ENCODE measurements at places on chromosomes 4 and X. TPM values are rescaled to one million over a fixed set of nuclear protein-coding genes. Genes with fewer than 3 reads are reported as not detected.

PNCK gene
- 0.19 TPM for total RNA-seq

MAGEA1 gene
- not detected for total RNA-seq

CCDC160 gene
- 0.58 TPM for total RNA-seq

HSPA4L gene
- total RNA-seq = 11.3 TPM

MTMR8 gene
- not detected for total RNA-seq

GRCh38 chrX:120512627-120513026 is 43.5 kb upstream of the LAMP2 start:
- no peak for DNase-seq

DNA sequence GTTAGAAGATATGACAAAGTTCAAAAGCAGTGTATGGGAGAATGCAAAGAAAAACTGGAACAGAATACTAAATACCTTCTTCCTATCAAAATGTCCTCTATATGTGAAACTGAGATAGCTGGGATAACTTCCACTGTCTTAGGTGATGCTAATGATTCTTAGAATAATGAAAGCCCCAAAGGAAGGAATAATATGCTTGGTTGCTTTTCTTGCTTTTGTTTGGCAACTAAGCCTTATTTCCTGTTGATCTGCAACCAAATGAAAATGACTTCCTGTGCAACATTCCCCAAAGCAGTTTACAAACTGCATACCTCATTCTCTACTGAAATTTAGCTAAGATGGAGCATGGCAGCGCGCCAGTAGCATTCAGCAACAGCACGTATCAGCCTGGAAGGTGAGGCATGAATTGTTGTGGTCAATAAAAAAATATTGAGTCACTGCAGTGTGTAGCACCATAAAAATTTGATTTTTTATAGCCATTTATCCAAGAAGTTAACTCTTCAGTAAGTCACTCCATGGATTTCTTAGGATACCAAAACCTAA is 18.7 kb downstream of the NDNF start:
- peak; percentile 50 for DNase-seq

RHOXF2 gene
- not detected for total RNA-seq

EFHC2 gene
- 0.17 TPM for total RNA-seq

DNA sequence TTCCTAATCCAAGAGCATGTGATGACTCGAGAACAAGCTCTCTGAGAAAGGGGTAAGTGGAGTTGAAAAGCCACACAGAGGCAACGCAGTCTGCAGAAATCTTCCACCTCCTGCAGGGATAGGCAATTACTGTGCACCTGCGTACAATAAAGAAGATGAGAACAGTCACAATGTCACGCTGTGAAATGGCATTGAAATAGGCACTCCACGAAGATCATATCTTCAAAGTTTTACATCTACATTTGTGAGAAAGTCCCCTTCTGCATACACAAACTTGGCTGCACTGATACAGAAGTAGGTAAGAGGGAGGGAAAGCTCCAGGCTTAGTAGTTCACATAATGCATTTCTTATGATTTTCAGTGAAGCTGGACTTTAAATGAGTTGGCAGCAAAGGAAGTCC is 27.1 kb downstream of the DDX60L start:
- DNase-seq = no peak

DNA sequence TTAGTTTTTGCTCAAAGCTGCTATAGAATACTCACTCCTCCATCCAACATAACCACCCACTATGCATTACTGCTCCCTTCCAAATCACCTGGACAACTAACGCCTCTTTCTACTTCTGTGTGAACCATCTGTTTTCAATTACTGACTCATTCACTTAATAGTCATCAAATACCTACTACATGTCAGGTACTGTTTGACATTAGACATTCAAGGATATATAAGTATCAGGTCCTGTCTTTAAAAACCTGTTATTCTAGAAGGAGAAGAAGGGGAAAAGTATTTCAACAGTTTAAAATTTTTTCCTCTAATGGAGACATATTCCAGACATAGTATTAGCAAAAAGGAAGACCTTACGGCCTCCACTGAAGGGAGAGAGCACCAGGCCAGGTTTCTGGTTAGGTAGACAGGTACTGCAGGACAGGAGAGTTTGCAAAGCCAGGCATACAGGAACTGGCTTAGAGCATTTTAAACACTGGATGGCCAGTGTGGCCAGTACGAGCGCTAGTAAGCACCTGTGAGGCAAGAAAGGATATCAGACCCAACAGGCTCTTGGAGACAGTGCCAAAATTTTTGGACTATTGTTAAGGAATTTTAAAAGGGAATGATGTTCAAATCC is 39.0 kb downstream of the SH3RF1 start:
- DNase-seq = no peak

- DNase-seq = no peak
These were observed 32.5 kb upstream of the AADAT start for GRCh38 chr4:170122252-170122651.

DNA sequence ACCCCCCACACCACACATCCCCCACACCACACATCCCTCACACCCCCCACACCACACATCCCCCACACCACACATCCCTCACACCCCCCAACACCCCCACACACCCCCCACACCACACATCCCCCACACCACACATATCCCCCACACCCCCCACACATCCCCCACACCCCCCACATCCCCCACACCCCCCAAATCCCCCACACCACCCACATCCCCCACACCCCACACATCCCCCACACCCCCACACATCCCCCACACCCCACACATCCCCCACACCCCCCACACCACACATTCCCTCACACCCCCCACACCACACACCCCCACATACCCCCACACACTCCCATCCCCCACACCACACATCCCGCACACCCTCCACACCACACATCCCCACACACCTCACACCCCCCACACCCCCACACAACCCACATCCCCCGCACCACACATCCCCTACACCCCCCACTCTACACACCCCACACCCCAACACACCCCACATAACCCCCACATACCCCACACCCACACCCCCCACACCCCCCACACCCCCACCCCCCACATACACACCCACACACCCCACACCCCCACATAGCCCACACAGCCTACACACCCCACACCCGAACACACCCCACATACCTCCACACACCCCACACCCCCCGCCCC is 172.9 kb downstream of the DCLK2 start:
- DNase-seq = no peak

GAGE12F gene
- not detected for total RNA-seq

DNA sequence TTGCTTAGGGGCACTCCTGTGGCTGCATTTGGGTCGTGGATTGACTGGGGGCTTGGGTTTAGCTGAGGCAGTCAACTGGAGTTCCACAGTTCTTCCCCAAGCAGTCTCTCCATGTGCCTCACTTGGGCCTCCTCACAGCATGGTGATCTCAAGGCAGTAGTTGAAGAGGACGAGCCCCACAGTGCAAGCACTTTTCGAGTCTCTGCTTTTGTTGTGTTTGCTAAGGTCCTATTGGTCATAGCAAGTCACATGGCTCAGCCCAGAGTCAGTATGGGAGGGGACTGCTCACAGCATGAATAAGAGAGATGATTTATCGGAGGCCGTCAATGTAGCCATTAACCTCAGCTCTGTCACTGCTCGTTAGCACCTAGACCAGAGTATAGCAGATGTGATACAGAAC is 29.7 kb downstream of the BMX start:
- DNase-seq = peak; percentile 3

DNA sequence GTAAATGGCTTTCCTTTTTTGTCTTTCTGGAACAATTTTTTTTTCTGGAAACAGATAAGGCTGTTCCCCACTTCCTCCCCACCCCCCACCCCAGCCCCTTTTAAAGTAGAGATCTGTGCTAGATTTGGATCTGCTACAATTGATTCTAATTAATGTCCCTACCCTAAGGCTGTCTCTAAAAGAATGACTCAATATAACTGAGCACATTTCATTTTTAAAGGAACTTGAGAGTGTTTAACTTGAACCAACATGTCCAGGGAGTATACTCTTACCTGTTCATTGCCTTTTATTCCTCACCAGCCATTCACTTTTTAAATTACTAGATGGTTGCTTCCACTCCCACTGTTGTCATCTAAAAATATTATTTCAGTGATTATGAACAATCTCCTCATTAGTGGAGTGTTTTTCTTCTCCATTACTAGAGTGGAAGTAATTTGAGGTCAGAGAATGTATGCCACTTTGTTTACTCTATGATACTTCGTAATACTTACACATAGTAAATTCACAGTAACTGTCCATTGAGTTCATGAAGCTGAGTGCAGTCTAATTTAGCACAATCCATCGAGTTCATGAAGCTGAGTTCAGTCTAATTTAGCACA is 14.1 kb upstream of the CNOT6L start:
- DNase-seq = no peak

DNA sequence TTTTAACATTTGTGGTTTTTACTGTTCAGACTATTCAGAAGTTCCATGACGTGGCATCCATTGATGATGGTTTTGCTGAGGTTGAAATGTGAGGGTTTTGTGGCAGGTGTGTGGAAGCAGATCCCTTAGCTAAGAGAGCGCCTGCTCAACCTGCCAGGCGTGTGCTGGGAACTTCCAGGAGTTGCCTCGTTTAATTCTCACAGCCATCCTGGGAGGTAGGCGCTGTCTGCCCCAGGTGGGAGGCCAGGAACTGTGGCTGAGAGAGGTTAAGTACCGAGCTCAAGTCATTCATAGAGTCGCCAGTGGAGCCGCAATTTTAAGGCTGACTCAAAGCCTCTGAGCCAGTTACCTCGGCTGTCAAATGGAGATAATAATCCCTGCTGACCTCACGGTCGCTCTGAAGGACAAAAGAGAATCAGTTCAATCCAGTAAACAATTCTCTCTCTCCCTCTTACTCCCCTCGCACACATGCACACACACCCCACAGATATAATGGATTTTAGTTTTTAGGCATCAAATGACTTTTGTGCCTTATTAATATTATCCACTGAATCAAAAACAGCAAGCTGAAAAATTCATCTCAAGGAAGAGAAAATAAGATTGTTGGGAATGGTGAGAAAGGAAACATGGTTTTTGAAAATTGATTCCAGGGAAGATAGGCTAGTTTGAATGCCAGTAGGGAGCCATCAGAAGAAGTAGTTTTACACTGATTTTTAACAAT is 171.3 kb downstream of the PTTG2 start:
- peak; percentile 43 for DNase-seq

- peak; percentile 86 for DNase-seq
These were observed 11.3 kb upstream of the BTC start for GRCh38 chr4:74805601-74806000.

- no peak for DNase-seq
These were observed 114.4 kb downstream of the MSN start for GRCh38 chrX:65781845-65782244.

CT55 gene
- total RNA-seq = not detected

GPC4 gene
- total RNA-seq = 0.11 TPM

DNA sequence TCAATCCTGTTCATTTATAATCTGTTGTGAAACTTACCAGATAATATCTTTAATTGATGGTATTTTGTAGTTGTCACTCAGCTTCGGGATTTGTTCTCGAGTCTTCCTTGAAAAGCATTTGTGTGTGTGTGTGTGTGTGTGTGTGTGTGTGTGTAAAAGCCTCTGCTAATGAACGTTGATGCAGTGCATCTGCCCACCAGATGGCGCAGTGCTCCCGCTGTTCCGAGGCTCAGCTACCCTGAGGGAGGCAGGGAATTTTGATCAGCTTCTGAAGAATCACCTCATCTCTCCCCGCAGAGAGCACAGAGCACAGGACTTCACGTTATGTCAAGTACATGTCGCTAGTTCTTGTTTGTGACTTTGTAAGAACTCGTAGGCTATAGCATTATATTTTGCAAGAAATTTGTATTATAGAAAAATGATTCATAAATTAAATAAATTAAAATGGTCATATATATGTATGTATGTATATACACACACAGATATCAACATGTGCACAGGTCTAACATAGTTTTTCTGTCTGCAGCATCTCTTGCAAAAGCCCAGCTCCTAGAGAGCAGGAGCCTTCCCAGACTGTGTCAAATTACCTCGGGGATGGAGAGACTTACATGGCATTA is 316.7 kb upstream of the IGFBP7 start:
- DNase-seq = peak; percentile 26

GRCh38 chr4:79164907-79165610 is 160.8 kb downstream of the NAA11 start:
- DNase-seq = no peak

DNA sequence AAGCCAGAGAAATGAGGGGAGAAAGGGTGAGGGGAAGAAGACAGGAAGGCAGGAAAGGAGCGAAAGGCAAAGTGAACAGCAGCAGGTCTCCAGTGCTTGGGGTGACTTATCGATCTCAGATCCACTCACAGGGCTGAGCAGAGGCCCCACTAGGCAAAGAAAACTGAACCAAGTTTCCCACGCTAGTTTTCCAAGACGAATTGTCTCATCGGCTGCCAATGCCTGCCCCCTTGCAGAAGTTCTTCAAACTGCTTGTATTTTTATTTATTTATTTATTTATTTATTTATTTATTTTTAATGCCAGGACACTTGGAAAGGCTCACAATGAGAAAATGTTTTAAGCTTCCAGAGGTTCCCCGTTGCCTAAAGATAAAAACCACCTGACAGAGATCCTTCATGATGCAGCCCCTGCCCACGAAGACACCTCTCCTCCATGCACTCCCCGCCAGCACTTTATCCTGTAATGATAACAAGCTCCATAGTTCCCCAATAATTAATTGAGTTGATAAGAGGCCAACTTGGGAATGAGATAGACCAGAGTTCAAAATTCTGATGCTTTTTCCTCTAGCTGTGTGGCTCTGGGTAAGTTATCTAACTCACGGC is 43.2 kb downstream of the QDPR start:
- DNase-seq = peak; percentile 25

BEND2 gene
- not detected for total RNA-seq

- DNase-seq = peak; percentile 89
These were observed 605 bp downstream of the ANXA5 start for GRCh38 chr4:121696170-121696580.

GRCh38 chr4:189098932-189099696 is 841.6 kb upstream of the FRG1 start:
- no peak for DNase-seq

DNA sequence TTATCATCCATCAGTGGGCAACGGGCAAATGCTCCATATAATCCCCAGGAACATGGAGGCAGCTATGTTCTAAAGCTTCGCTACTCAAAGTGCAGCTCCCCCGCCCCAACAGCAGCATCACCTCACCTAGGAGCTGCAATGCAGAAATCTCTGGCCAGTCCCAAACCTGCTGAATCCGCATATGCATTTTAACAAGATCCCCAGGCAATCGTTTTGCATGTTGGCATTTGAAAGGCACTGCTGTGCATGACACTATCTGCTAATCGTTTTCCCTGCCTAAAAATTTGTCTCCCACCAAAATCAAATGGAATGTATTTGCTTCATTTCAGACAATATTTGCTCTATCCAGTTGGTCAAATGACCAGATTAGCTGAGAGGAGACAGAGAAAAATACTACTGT is 15.2 kb downstream of the ADGRG2 start:
- no peak for DNase-seq

RTL5 gene
- total RNA-seq = 1.3 TPM

- DNase-seq = peak; percentile 91
These were observed 9.9 kb downstream of the APBB2 start for GRCh38 chr4:41204400-41204978.

GRCh38 chr4:78227411-78228057 is 170.4 kb downstream of the FRAS1 start:
- no peak for DNase-seq

All from LHCN-M2 (cell line).